Brain microvascular endothelial cell (primary cell): ENCODE measurements at places on chromosomes 3 and 15.

DNA sequence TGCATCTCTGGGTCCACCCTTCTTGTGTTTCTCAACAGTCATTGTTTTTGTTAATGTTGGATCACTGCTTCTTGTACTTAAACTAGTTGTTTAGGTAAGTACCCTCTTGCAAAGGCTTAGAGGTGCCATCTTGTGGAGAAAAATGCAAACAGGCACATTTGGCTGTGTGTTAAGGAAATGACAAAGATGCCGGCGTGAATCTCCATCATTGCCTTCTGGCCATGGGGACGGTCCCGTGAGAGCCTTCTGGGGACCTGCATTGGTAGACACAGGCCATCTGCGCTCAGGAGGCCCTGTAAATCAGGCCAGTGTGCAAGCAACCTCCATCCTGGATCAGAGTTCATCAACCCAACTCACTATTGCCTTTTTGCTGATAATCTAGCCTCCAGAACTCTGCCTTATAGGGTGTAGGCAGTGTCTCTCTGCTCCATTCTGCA is 158.6 kb upstream of the NR2E3 start:
- peak; percentile 17 for DNase-seq

GRCh38 chr3:159643406-159643805 is 345.2 kb upstream of the IL12A start:
- DNase-seq = no peak

DNA sequence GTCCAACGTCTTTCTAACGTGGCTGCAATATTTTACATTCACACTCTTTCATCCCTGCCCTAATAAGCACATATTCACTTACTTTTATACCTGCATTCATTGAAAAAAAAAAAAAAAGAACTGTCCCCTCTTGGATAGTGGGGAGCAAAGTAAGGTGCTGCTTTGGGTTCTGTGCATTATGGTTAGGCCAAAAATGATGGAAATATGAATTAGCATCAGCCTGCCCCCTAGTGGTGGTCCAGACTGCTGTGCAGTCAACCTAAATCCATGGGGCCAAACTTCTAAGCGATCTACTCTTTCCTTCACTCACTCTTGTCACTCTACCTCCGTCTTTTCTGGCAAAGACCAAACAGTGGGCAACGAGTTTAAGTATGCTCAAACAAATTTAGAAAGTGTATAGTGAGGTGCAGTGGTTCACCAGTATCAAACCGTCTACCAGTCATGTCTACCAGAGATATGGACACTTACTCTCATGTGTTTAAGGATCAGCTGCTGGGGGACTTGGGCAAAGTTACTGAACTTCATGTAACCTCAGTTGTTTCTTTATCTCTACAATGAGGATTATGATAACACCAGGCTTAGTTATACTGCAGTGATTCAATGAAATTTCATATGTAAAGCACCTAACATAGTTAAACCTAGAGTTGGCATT is 61.5 kb upstream of the GRM7 start:
- no peak for DNase-seq

GRCh38 chr3:64627471-64628321 is 60.1 kb downstream of the ADAMTS9 start:
- no peak for DNase-seq

GRCh38 chr3:134646086-134646485 is 4.7 kb downstream of the KY start:
- no peak for DNase-seq

GRCh38 chr15:70416829-70417228 is 319.1 kb upstream of the TLE3 start:
- no peak for DNase-seq

DNA sequence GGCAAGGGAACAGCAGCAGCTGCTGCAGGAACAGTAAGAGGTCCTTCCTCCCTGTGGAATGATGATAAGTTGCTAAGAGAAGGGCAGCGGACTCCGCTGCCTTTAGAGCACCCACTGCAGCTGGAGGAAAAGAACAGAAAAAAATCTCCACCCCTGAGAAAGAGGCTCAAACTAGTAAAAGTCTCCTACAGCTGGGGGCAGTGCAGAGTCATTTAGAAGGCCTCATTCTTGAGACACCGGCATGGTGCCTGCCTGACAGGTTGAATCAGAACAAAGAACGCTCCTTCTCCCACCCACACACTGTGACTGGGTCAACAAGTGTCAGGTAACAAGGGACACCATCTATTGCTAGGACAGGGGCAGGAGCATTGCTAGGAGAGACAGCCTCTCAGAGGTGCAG is 188.4 kb downstream of the ABHD5 start:
- DNase-seq = no peak

DNA sequence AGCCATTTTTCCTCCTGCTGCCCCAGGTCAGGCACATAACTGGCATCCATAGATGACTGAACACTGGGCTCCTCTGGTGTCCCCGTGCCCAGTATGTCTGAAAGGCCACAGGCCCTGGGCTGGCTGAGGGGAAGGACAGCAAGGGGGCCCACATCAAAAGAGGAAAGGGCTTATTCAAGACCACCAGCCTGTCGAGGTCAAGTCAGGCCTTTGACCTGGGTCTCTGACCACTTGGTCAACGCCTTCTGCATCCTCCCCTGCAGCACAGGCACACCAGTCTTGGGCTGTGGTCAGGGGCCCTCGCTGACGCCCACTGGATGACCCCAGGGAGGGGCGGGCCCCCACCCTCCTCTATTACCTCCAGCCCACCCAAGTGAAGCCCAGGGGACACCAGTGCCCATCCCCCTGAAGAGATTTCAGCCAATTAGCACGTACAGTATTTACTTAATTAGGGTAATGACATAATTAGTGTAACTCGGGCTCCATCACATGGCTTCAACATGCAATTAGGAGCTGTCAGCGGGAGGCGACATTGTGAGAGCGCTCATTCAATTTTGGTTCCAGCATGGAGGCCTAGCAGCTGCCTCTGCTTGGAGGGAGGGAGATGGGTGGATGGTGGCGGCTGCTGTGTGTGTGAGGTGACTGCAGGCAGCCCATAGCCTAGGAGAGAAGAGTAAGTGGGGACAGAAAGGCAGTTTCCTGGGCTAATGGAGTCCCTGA is 13.5 kb upstream of the DNAH1 start:
- DNase-seq = no peak

- no peak for DNase-seq
Measured at GRCh38 chr3:22121068-22121701, 370.2 kb upstream of the ZNF385D start.

DNA sequence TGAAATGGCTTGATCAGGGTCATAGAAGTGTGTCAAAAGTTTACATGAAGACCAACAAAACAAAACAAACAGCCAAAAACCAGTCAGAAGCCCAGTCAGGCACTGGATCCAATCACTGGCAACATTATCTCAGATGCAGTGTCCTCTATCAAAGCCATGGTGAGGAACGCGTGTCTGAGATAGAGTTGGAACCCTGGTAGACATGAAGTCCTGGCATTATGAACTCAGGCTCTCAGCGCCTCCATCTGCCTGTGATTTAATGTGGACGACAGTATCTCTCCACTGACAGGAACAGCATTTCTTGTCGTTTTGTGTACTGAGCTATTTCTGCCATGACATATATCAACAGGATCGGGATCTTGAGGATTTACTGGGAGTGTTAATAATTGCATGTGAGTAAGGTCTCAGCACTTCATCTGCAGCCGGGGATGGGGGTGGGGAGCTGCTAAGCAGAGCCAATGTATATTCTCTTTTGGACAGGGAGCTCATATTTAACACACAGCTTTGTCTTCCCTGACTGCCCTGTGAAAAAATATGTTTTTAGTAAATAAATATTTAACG is 1120.0 kb downstream of the IGSF11 start:
- no peak for DNase-seq

GRCh38 chr15:98380721-98381120 is 267.6 kb upstream of the IGF1R start:
- no peak for DNase-seq

- DNase-seq = no peak
Measured at GRCh38 chr3:143090976-143091837, 28.4 kb upstream of the CHST2 start.

DNA sequence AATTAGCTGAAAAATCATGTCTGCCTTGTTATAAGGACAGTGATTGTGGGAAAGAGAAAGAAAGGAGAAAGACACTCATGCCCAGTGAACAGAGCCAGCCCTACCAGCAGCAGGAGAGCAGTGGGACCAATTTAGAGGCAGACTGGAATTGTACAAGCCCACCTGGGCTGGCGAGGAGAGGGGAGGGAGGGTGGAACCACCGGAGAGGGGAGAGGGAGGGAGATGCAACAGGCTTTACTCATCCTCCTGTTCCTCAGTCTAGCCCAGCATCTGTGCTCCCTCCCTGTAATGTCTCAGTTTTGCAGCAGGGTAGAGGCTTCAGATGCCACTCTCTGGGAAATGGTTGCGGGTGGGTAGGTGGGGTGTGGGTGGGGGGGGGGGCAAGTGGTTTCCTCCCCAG is 54.7 kb downstream of the RAB11A start:
- no peak for DNase-seq

GRCh38 chr3:182954553-182955235 is 25.6 kb downstream of the DCUN1D1 start:
- no peak for DNase-seq

- no peak for DNase-seq
Measured at GRCh38 chr3:189685291-189685690, 54.1 kb downstream of the TP63 start.

GRCh38 chr3:14235912-14236295 is 57.3 kb downstream of the LSM3 start:
- no peak for DNase-seq

- no peak for DNase-seq
Measured at GRCh38 chr3:50210510-50211367, 5.7 kb downstream of the SLC38A3 start.

GRCh38 chr15:68749793-68750192 is 70.9 kb downstream of the ANP32A start:
- DNase-seq = no peak

DNA sequence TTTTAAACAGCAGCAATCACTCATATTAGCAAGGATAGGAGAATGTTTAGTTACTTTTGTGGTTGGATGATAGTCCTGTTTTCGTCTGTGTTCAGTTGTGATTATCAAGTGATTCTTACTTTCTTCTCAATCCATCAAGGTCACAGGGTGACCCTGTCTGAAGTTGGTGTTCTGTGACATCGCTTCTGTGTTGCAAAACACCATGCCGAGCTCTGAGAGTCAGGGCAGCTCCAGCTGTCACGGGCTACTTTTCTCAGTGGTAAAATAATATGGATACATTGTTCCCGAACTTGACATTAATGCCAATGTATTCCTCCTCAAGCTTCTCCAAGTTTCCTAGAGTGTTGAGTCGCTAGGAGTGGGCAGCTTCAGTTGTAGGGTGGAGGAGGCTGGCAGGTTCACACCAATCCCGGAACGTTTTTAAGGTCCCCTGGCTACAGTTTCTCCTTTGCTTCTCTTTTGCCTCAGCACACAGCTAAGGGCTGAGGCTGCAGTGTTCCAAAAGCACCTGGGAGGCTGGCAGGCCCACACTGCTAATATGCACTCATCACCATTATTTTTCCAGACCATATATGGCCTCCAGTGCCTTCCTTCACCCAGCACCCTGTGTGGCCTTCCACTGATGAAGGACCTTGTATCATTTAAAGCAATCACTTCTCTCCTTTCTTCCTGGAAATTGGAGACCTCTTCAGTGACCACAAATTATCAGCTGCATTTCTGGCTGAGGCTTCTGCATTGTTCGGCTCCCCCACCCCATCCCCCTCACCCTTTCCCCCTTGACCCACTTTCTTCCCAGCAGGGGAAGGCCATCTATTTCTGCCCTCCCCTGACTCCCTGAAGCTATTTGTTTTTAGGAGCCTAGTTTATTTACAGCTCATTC is 25.8 kb downstream of the COLQ start:
- DNase-seq = no peak

DNA sequence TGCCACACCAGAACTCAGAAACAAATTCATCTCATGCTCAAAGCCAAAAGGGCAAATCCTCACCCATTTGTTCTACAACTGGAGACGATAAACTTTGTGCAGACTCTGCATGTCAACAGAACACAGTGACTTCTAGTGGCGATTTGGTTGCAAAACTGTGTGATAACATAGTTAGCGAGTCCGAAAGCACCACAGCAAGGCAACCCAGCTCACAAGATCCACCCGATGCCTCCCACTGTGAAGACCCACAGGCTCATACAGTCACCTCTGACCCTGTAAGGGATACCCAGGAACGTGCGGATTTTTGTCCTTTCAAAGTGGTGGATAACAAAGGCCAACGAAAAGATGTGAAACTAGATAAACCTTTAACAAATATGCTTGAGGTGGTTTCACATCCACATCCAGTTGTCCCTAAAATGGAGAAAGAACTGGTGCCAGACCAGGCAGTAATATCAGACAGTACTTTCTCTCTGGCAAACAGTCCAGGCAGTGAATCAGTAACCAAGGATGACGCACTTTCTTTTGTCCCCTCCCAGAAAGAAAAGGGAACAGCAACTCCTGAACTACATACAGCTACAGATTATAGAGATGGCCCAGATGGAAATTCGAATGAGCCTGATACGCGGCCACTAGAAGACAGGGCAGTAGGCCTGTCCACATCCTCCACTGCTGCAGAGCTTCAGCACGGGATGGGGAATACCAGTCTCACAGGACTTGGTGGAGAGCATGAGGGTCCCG is 199.7 kb downstream of the AKAP13 start:
- no peak for DNase-seq

DNA sequence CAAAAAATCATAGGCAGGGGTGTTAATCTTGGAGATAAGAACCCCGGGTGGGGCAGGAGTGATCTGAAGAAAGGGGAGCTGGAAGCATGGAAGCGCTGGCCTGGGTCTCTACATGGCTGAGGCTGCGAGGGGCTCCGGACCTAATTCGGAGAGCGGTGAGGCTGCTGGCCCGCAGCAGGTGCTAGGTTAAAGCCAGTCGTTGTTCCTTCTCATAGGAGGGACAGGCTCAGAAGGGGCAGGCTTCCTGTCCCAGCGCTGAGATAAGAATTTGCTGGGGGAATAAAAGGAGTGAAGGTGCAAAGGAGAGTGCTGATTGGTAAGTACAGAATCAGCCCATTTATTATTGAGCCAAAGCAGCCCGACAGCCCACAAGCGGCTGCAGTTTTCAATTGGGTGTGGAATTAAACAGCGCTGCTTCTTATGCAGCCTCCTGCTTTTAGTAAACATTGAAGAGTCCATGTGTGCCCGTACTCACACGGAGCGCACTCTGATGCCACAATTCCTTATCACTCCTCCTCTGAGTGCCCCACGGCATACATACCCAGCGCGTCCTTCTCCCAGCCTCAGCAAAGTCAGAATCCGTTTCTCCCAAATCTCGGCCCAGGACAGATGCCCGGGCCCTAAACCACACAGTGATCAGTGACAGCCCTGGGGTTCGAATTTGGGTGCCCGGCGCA is 17.1 kb downstream of the CHST13 start:
- DNase-seq = no peak

GRCh38 chr15:59701880-59702279 is 12.8 kb upstream of the BNIP2 start:
- DNase-seq = no peak

DNA sequence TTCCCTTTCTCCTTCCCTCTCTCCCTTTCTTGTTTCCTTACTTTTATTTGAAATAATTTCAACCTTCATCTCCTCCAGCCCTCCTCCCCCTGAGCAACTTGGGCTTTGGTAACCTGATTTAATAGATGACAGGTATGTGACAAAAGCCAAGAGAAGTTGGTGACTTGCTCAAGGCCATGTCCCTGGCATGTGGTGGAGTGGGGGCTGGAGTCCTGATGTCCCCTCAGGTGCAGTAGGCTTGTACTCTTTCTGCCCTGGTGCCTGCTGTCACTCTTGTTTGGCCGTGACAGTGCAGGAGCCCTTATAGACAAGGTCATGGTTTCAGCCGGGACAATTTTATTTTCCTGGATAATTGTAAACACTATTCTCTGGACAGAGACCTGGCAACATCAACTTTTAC is 152.7 kb downstream of the SV2B start:
- DNase-seq = no peak

- peak; percentile 62 for DNase-seq
Measured at GRCh38 chr3:129606636-129607390, at the start of gene PLXND1. Gene PLXND1, minus strand, starts transcription at chr3:129606676. Its CDS starts 37 bp downstream, at chr3:129606639.
